Activated CD4-positive, alpha-beta T cell treated with anti-CD3 and anti-CD28 coated beads for 24 hours (primary cell): ENCODE measurements at places on chromosomes 12 and 14.

DNA sequence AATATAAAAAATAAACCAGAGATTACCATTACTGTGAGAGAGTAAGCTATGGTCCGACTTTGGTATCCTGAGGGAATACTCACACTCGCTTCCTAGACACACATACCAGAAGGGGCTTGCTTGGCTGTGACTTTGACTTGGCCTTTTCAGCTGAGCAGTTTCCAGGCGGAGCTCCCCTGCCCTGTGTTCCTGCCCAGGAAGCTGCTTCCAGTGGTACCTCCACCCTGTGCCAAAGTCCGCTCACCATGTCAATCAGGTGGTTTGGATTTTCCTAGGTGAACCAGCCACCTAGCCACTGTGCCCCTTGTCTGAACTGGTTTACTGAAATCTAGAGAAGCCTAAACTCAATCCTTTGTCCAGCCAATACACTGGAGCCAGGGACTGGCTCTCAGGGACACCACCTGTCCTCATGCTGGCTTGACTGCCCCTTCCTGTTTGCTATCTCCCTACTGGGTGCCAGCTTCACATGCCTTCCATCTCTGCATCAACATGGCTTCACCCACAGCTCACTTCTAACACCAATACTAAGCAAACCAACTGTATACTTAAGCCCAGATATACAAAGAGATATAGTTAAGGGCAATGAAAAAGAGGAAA lies 28.6 kb downstream of the MAX start:
- no peak for DNase-seq

DNA sequence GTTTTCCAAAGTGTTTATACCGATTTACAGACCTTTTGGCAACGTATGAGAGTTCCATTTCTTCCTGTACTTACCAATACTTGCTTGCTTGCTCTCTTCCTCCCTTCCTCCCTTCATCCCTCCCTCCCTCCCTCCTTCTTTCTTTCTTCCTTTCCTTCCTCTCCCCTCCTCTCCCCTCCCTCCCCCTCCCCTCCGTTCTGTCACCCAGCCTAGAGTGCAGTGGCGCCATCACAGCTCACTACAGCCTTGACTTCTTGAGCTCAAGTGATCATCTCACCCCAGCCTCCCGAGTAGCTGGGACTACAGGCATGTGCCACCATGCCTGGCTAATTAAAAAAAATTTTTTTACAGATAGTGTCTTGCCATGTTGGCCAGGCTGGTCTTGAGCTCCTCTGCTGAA lies 40.4 kb downstream of the DIP2B start:
- DNase-seq, result no peak

DNA sequence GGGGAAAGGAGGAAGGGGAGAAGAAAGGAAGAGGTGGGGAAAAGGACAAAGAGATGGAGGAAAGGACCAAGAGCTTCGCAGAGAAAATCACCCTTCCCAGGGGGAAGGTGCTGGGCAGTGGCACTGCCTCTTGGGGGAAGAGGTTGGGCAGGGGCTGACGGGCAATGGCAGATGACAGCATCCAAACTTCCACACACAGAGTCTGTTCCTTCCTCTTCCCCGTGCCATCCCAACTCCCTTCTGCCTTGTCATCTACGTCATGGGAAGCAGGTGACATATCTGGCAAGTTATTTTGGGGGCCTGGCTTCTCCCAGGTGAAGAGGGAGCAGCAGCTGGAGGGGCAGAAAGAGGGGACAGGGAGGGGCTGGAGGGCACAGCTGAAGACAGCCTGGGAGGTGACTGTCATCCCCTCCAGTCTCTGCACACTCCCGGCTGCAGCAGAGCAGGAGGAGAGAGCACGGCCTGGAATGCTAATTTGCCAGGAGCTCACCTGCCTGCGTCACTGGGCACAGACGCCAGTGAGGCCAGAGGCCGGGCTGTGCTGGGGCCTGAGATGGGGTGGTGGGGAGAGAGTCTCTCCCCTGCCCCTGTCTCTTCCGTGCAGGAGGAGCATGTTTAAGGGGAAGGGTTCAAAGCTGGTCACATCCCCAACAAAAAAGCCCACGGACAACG lies 43.9 kb upstream of the IQSEC3 start:
- no peak for DNase-seq

GRCh38 chr14:93326196-93326595 lies 6.6 kb downstream of the BTBD7 start:
- no peak for DNase-seq

DNA sequence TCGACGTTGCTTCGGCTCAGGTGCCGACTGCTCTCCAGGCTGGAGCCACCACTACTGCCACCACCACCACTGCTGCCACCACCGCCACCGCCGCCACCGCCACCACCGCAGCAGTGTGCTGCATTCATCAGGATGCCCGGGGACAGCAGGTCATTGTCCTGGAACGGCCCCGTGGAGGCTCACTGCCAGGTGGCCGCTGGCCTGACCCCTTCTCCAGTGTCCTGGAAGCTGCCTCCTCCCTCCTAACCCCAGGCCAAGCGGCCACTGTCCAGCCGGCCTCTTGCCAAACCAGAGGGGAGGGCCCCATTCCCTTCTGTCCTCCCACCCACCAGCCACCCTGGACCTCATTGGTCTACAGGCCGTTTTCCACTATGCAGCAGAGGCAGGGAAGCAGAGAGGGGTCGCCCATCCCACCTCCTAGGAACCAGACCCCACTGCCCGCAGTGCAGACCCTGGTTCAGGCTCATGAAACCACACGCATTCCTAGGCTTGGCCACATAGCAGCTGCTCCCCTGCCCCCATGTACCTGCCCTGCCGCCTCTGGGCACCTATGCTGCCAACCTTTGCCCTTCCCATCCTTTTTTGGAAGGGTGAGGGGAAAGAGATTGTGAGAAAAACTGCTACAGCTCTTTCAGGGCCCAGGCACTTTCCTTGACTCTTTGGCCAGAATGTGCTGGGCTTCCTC lies 15.2 kb downstream of the ARL6IP4 start:
- no peak for DNase-seq

DNA sequence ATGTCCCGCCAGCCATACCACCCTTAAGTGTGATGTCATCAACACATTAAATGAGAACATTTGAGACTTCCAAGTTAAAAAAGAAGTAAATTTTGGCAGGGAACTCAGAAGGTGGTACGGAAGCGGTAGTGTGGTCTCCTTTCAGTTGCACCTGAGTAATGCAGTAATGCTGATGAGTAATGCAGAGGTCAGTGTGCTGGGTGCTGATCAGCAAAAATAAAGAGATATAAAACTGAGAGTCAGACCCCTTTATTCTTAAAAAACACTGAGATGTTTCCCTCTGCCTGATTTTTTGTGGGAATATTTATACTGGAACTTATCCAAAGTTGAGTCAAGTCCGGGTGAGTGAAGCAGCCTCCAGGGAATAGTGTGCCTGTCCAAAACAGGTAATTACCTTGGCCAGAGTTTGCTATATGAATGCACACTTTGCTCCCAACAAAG lies 370.6 kb upstream of the PRICKLE1 start:
- no peak for DNase-seq
